ENCODE measurements at places on chromosomes 16 and 17.

DNA sequence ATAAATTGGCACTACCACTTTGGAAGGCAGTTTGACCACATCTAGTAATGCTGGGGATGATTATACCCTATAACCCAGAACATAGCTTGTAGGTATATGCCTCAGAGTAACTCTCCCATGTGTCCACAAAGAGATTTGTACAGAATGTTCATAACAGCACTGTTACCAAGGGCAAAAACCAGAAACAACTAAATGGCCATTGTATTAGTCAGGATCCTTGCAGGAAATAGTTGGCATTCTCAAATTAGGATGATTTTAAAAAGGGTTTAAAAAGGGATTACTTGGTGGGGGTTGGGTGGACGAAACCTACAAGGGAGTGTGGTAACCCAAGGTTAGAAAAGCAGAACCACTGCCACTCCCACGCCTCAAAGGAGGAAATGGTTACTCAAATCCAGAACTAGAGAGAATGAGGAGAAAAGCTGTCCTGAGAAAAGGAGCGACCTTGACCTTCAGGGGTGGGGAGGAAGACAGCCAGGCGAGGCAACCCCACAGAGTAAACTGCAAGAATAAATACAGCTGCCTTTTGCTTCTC, 2.1 kb downstream of the CPPED1 start:
- no peak for DNase-seq

DNA sequence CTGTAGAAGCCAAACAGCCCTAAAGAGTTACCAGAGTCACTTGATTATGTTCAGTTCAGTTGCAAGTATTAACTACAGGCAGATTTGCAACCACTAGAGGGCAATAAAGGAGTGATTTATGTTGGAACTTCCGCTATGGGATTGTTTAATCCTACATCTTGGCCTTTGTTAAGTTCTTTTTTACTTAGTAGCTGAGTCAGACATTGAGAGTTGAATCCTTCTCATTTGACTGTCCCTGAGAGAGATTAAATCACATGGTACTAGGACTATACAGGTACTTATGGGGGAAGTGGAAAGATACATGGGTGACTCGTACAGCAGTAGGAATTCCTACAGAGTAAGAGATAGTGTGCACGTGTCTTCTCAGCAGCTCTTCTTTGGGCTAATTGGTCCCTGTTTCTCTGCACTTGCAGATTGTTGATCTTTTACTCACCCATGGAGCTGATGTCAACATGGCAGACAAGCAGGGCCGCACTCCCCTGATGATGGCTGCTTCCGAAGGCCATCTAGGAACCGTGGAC, 40.3 kb downstream of the CYB561 start:
- no peak for DNase-seq

GRCh38 chr17:55420067-55420775, 1.4 kb downstream of the MMD start:
- no peak for DNase-seq

DNA sequence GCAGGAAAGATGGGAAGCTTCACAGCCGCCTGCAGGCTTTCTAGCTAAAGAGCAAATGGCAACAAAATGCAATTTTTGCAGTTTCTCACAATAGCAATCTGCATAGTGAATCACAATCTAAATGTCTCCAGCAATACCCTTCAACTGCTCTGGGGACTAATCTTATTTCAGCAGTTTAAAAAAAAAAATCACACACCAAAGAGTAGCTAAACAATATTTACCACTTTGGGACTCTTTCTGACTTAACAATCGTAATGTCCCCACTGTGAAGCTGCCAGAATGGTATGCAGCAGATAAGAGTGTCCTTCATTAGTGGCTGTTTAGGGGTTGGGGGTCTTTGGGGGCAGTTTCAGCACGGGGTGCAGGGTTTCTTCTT, 9.8 kb downstream of the CPPED1 start:
- DNase-seq, result no peak

DNA sequence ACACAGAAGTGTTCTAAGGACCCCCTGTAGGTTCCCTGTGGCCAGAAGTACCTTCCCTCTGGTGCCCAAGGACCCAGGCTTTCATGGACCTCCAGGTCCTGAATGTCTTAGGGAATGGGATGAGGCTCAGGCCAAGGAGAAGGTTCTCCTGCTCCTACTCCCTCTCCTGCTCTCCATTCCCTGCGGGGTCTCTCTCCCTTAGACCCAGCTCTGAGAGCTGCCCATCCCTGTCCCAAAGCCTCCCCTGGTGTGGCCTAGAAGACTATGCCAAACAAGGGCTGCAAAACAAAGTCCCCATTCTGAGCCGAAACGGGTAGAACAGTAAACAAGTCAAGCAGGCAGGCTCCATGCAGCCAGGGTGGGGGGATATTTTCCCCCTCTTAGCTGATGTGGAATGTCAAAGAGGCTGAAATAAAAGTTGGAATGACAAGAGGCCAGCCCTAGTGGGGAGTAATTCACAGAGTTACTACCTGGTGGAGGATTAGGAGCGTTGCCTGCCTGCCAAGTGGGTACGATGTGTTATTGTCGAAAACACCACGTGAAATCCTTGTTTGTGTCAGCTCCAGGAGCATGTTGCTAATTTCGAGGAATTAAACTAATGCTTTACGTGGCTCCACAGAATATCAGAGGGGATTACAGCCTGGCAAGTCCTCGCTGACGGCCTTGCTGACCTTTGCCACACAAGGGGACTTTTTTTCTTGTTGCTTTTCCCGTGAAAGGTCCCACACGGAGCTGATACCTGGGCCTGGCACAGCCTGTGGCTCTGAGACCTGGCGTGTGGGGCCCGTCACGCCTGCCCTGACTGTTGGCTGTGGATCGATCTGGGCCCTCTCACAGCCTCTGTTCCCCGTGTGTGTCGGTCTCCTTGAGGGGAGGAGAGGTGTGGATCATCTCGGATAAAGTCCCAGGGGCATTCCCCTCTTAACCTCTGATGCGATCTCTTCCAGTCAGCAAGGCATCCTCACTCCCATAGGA, 2.9 kb downstream of the WFIKKN2 start:
- no peak for DNase-seq

DNA sequence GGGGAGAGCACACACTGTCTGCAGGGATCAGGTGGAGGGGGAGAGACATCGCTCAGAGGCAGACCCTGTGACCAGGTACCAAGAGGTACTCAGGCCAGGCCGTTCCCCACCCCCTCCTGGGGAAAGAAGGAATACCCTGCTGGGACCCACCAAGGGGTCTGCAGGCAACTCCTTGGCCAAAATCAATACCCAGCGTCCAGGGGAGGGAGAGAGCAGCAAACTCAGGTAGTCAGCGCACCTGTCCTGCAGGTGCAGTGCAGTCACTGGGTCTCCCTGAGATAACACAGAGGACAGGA, 57.5 kb upstream of the DOC2B start:
- no peak for DNase-seq

DNA sequence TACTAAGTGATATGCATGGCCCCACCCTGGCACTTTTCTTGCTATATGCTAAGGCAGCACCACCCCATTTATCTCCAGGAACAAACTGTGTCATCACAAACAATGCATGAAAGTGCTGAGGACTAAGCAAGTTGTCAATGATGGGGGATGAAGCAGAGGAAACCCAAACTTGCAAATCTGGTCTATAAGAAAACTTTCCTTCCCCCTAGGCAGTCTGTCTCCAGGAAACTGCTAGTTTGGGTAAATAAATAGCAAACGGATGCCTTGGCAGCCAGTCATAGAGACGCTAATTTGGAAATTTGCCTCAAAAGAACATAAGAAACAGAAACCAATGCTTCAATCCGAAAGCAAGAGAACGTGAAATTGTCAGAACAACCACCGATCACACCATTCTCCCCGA, 5.6 kb upstream of the HSBP1 start:
- no peak for DNase-seq

DNA sequence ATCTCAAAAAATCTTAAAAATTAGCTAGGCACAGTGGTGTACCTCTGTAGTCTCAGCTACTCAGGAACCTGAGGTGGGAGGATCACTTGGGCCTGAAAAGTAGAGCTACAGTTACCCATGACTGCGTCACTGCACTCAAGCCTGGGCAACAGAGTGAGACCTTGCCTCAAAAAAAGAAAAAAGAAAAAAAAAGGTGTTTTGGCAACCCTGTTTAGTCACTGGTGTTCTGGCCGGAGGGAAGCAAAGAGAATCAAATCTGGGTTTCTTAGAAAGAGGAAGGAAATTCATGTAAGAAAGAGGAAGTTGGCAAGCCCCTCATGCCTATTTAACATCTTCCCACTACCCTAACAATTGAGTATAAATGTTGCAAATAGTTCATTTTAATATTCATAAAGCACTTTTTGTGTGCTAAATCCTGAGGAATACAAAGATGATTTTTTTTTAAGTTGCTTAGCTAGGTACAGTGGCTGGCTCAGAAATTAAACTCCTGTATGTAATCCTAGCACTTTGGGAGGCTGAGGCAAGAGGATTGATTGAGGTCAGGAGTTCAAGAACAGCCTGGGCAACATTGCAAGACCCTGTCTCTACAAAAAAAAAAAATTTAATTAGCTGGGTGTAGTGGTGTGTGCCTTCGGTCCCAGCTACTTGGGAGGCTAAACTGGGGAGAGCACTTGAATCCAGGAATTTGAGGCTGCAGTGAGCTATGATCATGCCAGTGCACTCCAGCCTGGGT, 6.5 kb upstream of the USP32 start:
- no peak for DNase-seq

GRCh38 chr16:69240331-69240730, 53.4 kb downstream of the SNTB2 start:
- no peak for DNase-seq

DNA sequence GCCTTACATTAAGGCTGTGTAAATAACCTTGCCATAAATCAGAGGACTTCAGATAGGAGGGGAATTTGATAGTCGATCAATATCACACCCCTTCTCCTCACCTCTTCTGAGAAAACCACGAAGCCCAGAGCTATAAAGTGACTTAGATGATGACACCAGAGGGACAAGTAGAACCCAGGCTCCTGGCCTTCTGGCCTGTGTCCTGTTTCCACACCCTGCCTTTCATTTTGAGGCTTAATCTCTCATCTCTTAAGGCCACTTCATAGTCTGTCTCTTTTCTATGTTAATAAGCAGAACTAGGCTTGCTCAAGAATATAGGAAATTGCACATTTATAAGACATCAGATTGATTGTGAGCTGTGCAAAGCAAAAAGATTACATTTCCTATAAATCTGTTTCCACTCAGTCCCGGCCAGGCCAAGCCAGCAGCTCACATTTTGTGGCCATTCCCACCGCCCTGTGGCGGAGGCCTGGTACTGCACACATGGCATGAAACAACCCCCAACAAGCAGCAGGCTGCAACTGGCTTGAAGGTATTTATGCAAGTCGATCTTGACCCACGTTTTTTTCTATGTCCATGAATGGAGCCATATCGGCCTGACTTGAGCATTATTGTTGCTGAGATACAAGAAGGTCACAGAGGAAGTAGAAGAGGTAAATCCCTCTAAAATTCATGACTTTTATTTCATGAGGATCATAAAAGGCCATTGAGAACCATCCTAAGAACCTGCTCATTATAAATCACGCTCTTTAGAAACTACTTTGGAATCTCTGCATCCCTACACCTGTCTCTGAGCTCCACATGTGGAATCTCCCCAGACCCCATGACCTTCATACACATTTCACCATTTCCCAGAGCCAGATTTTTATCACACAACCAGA, 93.7 kb downstream of the PMP22 start:
- no peak for DNase-seq

DNA sequence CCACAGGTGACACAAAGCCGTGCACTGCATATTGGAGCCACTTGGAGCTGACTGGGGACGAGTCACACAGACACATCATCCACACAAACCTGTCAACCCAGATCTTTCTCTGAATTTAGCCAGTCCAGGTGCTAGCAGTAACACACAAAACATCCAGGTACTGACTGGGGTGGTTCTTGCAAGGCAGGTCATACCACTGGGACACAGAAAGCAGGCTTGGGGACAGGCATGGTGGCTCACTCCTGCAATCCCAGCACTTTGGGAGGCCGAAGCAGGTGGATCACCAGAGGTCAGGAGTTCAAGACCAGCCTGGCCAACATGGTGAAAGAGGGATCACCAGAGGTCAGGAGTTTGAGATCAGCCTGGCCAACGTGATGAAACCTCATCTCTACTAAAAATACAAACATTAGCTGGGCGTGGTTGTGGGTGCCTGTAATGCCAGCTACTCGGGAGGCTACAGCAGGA, 14.9 kb downstream of the ENPP7 start:
- DNase-seq, result no peak

DNA sequence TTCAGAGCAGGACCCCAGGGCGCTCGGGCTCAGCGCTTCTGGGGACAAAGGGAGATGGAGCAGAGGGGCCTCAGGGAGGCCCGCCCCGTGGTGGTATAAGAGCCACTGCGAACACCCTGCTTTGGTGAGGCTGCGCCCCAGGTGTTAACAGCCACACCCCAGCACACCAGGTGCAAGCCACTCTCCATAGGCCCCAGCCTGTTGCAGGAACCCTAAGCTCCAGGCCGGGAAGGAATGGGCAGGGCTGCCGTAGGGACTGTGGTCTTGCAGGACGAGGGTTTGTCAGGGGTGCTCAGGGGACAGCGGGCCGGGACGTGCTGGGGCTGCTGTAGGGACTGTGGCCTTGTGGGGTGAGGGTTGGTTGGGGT, 17.0 kb upstream of the SSTR5 start:
- no peak for DNase-seq

DNA sequence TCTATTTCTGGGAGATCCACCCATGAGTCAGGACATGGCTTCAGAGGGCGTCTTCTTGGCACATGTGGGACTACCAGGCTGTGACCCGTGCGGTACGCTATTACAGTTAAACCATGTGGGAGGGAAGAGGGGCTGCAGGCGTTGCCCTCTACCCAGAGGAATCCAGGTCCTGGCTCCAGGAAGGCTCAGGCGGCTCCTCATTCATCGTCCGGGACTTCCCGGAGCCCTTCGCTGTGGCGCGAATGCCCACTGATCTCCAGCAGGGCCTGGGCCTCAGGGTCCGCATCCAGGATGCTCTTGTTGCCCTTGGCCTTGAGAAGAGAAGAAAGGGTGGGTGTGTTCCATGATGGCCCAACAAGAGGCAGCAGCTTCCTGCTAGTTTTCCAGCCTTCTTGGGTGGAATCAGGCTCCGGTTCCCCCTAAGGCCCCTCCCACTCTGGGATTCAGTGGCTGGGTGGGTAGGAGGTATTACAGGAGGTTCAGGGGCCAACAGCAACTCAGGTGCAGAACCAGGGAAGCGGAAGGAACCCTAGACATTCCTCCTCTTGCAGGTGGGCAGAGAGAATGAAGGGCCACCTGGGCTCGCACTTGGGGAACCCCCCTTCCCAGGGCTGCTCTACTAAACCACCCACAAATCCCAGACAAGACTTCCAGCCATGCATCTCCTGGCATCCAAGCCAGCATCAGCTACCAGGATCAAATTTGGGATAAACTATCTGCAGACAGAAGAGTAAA, 24.6 kb downstream of the MEAK7 start:
- DNase-seq, result no peak

DNA sequence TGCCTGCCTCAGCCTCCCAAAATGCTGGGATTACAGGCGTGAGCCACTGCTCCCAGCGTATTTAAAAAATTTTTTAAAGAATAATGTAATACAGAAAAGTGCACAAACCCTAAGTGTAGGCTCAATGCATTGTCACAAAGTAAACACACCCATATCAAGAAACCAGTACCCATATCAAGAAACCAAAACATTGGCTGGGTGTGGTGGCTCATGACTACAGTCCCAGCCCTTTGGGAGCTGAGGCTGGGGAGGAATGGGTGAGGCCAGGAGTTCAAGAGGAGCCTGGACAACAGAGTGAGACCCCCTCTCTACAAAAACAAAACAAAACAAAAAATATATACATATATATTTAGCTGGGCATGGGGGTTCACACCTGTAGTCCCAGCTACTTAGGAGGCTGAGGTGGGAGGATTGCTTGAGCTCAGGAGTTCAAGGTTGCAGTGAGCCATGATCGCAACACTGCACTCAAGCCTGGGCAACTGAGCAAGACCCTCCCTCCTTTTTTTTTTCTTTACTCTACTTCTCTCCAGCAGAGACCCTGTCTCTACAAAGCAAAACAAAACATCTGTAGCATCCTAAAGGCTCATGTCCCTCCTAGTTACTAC, 9.3 kb upstream of the PRR14 start:
- DNase-seq, result no peak
